ENCODE measurements at places on chromosomes 7 and 10.

DNA sequence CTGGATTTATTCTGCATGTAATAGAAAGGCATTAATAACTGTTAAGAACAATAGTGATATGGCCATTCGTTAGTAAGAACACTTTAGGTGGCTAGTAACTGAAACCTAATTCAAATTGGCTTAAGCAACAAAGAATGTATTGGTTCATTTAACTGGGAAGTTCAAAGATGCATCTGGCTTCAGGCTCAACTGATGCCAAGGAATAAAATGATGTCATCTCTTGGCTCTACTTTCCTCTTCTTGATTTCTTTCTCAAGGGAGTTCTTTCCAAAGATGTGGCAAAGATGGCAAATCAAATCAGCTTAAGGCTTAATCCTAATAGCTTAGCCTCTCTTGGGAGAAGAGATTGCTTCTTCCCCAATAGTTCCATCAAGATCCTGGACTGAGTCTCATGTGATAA lies 51.6 kb downstream of the PIK3CG start:
- DNase-seq, result no peak

DNA sequence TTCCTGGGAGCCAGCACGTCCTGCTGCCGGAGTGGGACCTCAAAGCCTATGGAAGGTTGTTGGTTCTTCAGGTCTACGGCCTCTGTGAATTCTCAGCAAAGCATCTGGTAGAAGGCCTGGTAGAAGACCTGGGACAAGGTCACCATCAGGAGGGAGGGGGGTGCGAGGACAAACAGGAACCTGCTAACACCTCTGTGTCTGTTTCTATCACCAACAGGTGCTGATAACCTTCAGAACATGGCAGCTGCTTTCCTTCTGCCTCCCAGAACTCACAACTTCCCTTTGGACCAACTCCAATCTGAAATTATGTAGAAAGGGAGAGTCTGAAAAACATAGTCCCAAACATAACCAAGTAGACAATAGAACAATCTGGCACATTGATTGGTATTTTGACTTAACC lies 8.3 kb upstream of the MET start:
- no peak for DNase-seq

- no peak for DNase-seq
Observed at GRCh38 chr10:103465411-103466179, 6.9 kb upstream of the CALHM1 start.

- peak; percentile 67 for DNase-seq
Observed at GRCh38 chr7:130875265-130875741, 141.3 kb upstream of the KLF14 start.

- DNase-seq, result no peak
Observed at GRCh38 chr7:27068259-27068658, 27.5 kb downstream of the HOXA1 start.

DNA sequence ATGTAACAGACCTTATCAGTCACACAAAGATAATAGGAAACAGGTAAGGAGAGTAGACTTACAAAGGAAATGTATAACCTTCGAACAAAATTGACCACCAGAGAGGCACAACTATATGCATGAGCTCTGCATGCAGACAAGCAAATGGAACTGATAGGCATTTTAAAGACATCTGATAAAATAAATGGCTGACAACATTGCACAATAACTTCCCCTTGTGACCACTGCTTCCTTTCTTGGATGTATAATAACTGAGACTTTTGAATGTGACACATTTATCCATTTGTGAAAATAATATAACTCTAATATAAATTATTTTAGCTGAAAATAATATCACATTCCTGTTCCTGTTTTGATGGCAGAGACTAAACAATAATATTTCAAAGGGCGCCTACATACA lies 654.2 kb upstream of the STEAP1 start:
- no peak for DNase-seq

DNA sequence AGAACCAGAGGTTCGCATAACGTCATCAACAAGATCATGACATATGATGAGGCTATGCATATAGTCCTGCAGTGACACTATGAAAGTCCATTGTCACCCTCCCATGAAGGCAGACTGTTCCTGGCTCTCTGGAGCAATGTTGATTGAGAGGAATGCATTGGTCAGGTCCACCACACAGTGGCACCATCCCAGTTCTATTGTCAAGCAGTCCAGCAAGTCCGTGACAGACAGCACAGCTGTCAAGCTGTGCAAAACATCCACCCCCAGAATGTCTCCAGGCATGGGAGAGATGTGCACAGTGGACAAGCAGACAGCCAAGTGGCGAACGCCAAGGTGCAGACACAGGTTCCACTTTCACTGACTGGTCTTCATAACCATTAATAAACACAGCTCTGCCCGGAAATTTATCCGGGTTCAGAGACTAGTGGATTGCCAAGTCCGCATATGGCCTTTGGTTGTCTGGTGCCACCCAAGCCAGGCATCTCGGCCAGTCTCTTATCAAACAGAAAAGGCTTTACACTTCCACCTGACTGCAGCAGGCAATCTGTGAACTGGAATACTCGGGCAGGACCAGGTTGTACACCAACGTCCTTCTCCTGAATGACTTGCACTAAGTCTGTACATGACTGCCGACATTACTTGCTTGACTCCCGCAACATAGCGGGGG lies 7.2 kb downstream of the RNF133 start:
- no peak for DNase-seq

DNA sequence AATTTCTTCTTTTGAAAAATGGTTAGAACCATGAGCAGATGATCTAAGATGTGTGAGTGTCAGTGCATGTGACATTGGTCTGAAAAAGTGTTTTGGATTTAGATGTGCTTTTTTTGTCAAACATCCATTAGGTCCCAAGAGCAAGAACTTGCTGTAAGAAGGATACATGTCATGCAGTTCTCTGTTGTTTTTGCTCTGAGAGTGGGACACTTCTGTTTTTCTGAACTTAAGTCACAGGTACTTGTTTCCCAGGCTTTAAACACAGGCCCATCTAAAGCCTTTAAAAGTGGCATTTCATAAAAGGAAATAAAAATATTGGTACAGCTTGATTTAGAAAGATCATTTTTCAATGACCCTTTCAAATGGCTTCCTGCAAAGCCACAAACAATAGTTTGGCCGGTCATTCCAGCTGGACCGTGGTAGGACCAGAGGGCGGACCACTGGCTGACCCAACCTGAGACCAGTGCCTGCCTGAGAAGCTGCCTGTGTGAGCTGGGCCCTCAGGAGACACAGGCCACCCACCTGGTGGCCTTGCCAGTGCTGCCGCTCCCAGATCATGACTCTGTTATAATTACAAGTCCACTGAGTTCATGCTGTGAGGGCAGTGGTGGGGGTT lies 92.7 kb downstream of the EEPD1 start:
- DNase-seq, result no peak

DNA sequence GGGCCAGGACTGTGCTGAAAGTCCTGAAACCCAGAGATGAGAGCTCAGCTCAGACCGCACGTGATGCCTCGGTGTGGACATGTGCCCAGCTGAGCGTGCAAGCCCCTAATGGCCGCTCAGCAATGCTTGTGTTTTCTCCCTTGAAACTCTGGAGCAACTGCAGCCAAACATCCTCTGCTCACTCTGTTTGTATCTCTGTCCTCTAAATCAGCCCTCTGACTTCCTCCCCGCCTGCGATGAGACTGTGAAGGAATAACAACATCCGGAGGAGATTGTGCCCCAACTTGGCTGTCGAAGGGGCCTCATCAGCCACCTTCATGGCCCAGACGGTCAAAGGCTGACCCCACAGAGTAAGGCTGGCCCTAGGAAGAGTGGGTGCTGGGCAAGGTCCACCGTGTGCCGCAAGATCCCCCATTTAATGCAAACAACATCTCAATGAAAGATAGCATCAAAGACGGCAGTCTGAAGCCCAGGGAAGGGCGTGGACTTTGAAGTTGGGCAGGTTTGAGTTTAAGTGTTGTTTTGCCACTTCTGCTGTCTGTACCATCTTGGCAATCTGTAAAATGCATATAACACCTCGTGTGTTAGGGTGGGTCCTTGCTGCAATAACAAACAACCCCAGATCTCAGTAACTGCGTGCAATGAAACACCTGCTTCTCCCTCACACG lies 39.9 kb downstream of the CALML3 start:
- DNase-seq, result no peak

GRCh38 chr7:106009503-106010226 lies 46.6 kb downstream of the CDHR3 start:
- DNase-seq, result peak; percentile 76

- no peak for DNase-seq
Observed at GRCh38 chr10:120007261-120007660, 114.7 kb downstream of the SEC23IP start.

DNA sequence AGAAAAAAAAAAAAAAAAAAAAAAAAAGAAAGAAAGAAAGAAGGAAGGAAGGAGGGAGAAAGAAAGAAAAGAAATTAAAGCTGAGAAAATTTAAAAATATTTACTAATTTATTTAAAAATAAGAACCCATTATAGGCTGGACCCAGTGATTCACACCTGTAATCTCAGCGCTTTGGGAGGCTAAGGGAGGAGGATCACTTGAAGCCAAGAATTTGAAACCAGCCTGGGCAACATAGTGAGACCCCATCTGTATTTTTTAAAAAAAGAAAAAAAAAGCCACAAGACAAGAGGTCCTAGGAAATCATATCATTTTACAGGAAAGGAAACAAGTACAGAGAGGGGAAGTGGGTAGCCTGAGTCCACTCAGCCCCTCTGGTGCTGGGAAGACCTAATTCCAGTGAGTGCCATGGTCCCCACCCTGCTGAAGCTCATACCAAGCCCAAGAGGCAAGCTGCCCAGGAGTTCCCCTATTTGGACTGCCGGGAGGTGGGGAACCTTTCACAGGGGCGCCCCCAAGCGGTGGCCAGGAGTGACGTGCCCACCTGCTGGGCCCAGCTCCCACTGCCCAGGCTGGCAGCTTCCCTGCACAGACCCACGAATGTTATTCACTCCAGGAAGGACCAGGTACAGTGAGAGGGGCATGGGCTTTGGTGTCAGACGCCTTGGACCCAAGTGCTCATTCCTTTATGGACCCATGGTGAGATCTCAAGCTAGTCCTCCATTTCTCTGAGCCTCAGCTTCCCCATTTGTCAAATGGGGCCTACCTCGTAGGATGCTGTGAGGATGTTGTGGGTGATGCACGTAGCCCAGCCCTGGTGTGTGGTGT lies 133.6 kb downstream of the ZMIZ1 start:
- DNase-seq, result peak; percentile 60

DNA sequence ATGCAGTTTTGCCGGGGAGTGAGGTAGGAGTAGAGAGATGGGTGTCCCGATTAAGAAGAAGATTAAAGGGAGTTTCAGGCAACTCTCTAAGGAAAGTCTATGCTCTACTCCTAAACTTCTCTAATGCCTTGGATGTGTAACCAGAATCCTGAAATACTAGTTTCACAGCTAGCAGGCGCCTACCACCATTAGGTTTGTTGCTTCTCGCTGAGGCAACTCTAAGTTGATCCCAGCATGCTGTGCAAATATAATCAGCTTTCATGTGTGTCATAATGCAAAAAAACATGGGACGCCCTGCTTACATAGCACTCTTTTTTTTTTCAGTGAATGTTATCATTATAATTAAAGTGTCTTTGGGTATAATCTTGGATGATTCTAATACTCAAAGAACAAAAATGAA lies 50.4 kb upstream of the FAM3C start:
- DNase-seq, result no peak

DNA sequence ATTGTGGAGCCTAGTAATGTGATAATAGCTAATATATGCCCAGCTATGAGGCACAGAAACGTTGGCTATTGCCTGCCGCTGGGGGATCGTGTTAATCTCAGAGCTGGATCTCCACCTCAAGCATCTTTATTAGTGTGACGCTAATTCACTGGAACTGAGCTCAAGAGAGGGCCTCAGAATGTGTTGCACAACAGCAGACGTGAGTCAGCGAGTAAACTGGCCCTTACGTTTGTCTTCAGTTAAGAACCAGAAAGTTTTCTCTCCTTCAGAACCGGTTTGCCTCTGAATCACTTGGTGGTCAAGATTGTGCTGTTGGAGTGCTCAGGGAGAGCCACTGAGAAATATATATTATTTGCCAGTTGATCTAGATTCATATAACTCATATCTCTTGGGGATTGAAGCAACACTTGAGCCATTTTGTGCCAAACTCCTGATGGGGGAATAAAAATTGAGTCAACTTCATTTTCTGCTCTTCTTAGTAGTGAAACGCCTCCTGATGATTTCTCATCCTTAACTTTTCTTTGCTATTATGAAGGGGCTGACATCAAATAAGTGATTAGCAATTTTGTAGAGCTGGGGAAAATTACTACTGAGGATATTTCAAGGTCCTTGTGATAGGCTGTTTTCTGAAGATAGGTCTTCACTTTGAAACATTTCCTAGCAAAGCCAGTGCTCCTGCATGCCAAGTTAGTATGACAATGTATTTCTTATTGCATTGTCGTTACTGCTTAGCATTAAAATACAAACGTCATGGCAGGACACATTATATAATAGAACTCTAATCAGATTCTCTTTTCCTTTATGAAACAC lies 22.3 kb downstream of the BZW2 start:
- no peak for DNase-seq

DNA sequence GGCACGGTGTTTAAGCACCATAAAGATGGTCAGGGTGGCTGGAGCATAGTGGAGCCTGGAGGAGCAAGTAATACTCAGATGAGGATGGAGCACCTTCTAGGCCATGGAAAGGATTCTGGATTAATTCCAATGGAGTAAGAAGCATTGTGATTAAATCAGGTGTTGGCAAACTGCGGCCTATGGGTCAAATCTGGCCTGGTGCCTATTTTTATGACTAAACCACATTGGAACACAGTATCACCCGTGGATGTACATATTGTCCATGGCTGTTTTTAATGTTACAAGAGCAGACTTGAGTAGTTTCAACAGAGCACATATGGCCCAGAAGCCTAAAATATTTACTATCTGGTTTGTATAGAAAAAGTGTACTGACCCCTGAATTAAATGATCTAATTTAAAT lies 49.9 kb upstream of the TMEM248 start:
- no peak for DNase-seq

- no peak for DNase-seq
Observed at GRCh38 chr10:6811153-6811552, 231.1 kb upstream of the PRKCQ start.

- no peak for DNase-seq
Observed at GRCh38 chr10:129940617-129941198, 23.4 kb downstream of the EBF3 start.

GRCh38 chr7:6395898-6396595 lies 51.7 kb downstream of the DAGLB start:
- no peak for DNase-seq

- no peak for DNase-seq
Observed at GRCh38 chr10:87844837-87845623, 18.3 kb downstream of the KLLN start.

- DNase-seq, result no peak
Observed at GRCh38 chr10:102280397-102281101, 35.2 kb downstream of the GBF1 start.

- DNase-seq, result no peak
Observed at GRCh38 chr7:135877805-135878204, 99.4 kb downstream of the MTPN start.

GRCh38 chr7:151121380-151122170 lies 35.3 kb downstream of the AGAP3 start:
- no peak for DNase-seq

DNA sequence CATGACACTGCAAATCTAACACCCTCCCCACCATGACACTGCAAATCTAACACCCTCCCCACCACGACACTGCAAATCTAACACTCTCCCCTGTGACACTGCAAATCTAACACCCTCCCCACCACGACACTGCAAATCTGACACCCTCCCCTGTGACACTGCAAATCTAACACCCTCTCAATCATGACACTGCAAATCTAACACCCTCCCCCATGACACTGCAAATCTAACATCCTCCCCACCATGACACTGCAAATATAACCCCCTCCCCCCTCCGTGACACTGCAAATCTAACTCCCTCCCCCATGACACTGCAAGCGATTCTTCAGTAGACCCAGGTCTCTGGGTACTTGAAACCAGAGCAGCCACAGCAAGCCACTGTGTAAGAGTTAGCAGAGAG lies 604.4 kb downstream of the DNAJB6 start:
- no peak for DNase-seq
